ENCODE measurements at places on chromosomes 1 and 21. TPM values are rescaled to one million over a fixed set of nuclear protein-coding genes. Genes with fewer than 3 reads are reported as not detected.

DNA sequence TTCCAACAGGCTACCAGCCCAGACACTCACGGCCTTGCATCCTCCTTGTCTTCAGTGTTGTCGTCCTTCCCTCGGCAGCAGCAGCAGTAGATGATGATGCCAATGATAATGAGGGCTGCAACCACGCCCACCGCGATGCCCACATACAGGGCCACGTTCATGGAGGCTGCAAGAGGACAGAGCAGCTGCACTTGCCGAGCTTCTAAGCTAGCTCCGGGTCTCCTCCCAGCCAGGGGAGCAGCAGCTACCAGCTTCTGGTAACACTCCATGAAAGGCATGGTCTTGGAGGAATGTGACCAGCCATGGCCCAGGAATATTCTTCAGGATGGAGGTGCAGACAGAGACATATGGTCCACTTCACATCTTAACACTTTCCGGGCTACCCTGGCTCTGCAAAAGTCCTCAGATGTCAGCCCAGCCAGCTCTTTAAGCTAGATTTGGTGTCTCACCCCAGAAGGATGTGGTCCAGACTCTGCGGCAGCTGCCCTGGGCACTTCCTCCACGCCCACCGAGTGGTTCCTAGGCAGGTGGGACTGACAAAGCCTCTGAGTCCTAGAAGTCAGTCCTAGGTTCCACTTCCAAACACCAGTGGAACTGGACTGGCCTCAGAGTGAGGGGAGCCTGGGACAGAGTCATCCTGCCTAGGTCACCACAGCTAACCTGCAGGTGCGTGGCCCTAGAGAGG lies 35.1 kb downstream of the GPA33 start:
- no peak for DNase-seq

GRCh38 chr1:68269637-68270430 lies 37.5 kb upstream of the WLS start:
- DNase-seq = peak; percentile 35

GRCh38 chr1:179867493-179868330 lies 9.9 kb downstream of the TOR1AIP2 start:
- peak; percentile 48 for DNase-seq

The TMEM167B gene
- 42.9 TPM for total RNA-seq
